ENCODE measurements at places on chromosomes 4 and X. TPM values are rescaled to one million over a fixed set of nuclear protein-coding genes. Genes with fewer than 3 reads are reported as not detected.

RTL5 gene
- 4.4 TPM for total RNA-seq

TMEM144 gene
- total RNA-seq: 9.8 TPM

FHIP1A gene
- 0.30 TPM for total RNA-seq

TSPAN5 gene
- 105 TPM for total RNA-seq

PCYT1B gene
- total RNA-seq: 0.92 TPM

UGT2B7 gene
- total RNA-seq: 2.4 TPM

SLC6A14 gene
- not detected for total RNA-seq

COL25A1 gene
- total RNA-seq: 5.0 TPM

RS1 gene
- not detected for total RNA-seq

GATA1 gene
- not detected for total RNA-seq

RTL9 gene
- 0.37 TPM for total RNA-seq
